ENCODE measurements at places on chromosomes 12 and 14.

DNA sequence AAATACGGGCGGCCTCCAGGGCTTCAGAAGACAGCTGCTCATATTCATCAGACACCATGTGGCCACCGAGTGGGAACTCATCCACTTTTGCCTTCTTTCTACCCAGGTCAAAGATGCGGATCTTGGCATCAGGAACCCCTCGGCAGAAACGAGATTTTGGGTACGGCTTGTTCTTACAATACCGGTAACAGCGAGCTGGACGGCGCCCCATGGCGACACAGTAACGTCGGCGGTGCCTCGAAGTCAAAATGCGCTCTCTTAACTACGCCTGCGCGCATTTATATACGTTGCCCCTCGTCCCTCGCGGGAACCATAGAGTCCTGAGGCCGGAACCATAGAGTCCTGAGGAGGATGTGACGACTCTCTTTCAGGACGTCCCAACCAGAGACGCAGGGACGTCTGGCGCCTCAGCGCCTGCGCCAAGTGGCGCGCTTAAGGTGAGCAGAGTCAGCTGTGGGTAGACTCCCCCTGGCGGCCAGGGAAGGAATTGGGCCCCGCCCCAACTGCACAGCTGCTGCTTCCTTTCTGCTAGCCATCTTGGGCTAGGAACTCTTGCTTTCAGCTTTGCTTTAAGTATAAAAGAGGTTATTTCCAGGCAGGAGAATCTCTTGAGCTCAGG is at the start of gene RPL10L:
TSS of gene RPL10L (minus strand) at position 256 of the 619 bp plus-strand sequence. CDS start at position 211, 45 bp downstream.
- no peak for DNase-seq

DNA sequence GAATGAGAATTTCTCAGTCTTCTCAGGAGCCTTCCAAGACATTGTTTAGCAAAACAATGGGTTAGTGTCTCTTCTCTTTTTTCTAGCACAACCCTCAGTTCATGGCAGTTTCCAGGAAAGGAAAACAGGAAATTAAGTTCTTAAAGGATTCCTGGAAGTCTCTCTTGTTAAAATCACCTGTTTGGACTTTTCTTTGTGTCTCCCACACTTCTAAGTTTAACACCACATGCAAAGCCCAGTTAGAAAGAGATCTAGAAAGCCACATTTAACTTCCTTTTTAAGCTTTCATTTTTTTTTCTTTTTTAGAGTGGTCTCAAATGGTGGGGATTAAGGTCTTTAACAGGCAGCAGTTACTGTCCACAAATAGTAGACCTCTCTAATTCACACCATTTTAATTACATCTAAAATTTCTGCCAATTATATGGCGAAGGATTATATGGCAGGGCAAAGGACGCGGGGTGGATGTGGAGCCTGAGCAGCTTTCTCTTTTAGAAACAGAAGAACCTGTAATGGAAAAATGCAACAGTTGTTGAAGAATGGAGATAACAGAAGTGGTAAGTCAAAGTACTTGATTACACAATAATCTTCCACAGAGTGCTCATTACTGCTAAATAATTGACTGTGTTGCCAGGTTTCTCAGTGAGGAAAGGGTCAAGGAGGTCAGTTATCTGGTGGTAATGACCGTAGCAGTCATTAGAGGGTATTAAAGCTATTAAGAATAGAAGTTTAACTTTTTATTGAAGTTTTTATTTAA is 298.6 kb downstream of the AKAP6 start:
- no peak for DNase-seq

DNA sequence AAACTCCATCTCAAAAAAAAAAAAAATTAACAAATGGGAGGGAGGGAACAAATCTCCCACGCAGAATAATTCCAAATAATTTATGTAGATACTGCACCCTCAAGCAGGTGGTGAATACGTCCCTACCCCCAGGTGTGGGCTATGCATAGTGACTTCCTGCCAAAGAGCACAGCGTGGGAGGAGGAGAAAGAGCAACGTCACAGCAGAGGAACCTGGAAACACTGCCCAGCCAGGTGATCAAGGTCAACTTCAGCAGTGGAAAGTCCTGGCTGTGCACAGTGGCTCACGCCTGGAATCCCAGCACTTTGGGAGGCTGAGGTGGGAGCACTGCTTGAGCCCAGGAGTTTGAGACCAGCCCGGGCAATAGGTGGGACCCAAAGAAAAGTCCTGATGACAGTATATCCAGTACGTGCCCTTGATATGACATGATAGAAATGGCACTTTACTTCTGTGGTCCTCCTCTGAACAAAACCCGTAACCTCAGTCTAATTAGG is 9.5 kb downstream of the CINP start:
- DNase-seq: no peak

- DNase-seq: no peak
Measured at GRCh38 chr12:120759591-120760348, 34.1 kb downstream of the ACADS start.

Measured in HCEC 1CT (cell line).